ENCODE measurements at places on chromosomes 16 and 17.

- no peak for DNase-seq
These were observed 59.7 kb upstream of the ZNF469 start for GRCh38 chr16:88323041-88323440.

GRCh38 chr16:74921051-74921450 is 63.9 kb downstream of the WDR59 start:
- no peak for DNase-seq

- peak; percentile 64 for DNase-seq
These were observed 1.1 kb upstream of the SLC43A2 start for GRCh38 chr17:1629504-1630310.

DNA sequence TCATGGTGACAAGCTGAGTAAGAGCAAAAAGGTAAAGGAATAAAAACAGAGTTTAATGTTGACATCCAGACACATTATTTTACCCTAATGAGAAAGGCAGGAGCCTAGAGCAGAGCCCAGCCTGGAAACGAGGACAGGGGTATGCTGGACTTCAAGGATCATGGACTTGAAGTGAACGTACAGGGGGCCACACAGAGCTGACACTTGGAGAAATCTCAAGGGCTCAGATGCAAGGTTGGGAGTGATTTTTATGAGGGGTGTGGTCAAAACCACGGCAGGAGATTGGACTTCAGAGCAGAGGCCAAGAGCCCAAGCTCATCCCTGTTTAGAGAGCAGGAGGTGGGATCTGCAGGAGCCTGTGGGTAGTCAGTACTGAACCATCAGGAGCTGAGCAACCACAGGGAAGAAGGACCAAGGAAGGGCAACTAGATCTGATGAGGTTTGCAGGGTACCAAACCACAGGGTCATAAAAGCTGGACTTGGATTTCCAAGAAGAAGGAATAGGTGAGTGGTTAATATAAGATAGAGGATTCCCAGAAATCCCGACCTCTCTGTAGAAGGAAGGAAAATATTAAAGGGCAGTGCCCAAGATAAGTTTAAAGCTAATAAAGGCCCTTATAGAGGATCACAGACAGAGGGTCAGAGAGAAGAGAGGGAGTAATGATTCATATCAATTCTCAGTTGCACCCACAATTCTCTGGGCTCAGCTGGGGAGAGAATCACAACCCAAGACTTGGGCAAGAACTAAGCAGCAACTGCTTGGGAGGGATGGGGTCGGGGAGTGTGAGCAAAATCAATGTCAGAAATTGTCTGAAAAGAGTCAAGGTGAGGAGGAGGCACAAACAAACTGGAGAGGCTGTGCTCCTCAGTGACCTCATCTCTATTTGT is 331.7 kb downstream of the SOX9 start:
- DNase-seq: no peak

GRCh38 chr17:13070732-13071131 is 52.9 kb upstream of the ELAC2 start:
- DNase-seq: no peak

DNA sequence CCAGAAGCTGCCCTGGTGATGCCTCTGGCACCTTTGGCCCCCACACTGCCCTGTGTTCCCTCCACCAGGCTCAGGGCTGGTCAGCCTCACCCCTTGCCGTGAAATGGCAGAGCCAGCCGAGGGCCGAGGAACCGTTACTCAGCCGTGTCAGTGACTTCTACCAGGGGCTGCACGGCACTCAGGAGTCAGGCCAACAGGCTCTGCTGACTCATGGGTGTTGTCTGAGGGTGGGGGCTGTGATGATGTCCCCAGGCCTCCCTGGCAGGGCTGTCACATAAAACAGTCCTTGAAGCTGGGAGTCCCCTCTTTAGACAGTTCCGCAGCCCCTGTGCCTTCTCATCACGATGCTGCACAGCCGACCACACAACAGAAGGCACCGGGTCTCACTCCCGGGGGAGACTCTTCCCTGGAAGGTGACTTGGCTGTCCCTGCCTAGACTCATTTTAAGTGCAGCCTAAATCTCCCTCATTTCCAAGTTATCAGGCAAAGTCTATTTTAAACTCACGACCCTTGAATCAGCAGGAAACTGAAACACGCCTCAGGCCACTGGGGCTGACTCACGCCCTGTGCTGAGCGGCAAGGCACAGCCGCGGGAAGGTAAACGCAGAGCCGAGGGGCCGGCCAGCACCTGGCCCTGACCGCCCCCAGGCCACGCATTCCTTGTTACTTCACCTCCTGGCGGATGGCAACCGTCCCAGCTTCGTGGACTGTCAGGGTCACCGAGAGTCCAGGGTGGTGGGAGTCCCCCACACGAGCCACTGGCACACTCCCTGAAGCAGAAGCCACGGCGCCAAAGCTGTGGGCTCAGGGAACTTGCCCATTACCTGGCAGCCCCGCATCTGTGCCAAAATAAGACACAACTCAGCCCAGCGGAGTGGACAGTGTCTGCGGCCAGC is 102.6 kb downstream of the ZNF778 start:
- DNase-seq: peak; percentile 76

GRCh38 chr16:28915181-28915580 is 9.9 kb downstream of the RABEP2 start:
- DNase-seq: no peak

GRCh38 chr17:9090641-9091096 is 69.4 kb downstream of the NTN1 start:
- no peak for DNase-seq

DNA sequence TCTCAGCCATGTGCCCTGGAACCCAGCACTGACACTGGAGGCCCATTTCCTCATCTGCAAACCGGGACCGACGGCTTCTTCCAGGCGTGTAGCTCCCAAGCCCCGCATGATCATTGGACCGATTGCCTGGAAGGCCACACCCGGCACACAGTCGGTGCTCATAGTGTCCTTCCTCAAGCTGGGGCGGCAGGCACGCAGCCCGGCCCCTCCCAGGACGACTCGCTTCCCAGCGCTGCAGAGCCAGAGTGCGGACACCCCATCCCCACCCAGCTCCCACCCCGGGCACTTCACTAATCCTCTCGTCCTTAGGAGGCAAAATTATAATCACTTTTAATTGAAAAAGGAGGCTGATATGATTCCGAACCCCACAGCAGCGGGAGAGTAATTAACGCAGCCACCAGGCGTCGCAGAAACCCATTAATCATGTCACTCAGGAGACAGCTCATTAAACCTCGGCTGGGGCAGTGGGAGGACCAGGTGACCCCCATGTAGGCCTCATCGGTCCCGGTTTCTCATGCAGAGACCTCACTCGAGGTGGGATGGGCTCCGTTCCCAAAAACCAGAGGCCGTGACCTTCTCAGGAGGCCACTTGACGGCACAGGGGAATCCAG is 33.1 kb downstream of the ZNF469 start:
- no peak for DNase-seq

GRCh38 chr16:76976101-76976500 is 214.9 kb upstream of the MON1B start:
- no peak for DNase-seq

- DNase-seq: no peak
These were observed 1.4 kb downstream of the CARHSP1 start for GRCh38 chr16:8867216-8867931.

GRCh38 chr16:57601801-57602478 is 26.5 kb upstream of the ADGRG1 start:
- no peak for DNase-seq

DNA sequence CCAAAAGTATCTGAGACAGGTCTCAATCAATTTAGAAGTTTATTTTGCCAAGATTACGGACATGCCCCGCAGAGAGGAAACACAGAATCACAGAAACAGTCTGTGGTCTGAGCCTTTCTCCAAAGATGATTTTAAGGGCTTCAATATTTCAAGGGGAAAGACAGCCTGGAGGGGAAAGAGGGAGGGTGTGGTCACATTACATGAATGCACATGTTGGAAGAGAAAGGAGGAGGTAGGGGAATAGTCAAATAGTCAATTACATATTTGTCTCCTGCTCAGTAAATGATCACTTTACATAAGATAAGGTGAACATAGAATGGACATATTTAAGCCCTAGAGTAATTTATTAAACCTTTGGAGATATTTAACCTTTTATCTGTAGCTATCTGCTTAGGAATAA is 12.3 kb downstream of the UNC45B start:
- DNase-seq: no peak

- no peak for DNase-seq
These were observed 41.4 kb downstream of the MIS12 start for GRCh38 chr17:5527601-5528250.

DNA sequence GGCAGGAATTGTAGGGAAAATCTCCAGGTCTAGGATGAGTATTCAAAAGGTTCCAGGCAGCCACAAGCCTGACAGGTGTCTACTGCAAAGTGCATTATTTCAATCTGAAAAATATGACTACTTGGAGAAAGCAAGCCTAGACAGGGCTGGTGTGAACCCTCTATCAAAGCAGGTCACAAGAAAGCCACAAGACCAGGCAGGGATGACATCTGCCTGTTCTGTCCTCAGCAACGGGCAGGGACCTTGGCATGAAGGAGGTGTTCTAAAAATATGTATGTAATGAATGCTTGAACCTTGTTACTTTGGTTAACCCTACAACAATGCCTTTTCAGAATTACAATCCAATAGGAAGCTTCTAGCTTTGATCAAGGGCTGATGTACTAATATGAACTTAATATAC is 1.2 kb upstream of the COX6A2 start:
- DNase-seq: no peak

DNA sequence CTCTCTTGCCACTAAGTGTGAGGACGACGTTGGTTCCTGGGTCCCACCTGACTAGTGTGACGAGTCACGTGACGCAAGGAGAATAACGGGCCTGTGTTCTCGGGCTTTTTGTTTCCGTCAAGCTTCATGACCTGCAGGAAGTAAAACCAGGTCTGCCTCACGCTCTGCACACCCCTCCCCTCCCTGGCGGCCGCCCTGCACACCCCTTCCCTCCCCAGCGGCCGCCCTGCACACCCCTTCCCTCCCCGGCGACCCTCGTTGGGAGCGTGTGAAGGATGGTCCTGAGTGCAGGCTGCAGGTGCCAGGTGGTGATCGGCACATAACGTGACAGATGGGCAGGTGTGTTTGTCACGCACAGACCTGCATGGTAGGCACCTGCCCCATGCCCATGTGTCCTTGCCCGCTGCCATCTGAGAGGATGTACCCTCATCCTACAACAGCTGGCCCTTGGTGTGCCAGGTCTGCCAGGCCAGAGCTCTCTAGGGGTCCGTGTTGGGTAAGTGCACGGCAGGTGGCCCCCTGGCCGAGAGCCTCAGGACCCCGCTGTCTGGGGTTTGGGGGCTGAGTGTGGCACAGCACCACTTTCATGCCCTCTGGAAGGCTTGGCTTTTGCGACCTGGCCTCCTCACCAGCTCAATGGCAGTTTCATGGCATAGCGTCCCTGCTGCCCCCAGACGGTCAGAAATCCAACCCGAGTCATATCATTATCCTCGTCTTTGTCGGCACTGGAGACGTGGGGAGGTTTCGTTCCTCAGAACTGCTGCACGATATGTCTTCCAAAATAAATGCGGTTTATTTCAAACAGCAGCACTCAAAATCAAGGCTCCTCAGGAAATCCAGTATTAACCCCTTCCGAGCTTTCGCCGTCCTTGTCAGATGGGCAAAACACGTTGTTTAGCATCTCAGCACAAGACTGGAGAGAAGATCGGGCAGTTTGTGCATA is 191.8 kb upstream of the CHMP6 start:
- DNase-seq: no peak

- DNase-seq: no peak
These were observed 106.7 kb downstream of the FOXL1 start for GRCh38 chr16:86685076-86685475.

- no peak for DNase-seq
These were observed 56.1 kb upstream of the MED13 start for GRCh38 chr17:62121025-62121730.

GRCh38 chr16:53721017-53721416 is 17.1 kb downstream of the FTO start:
- DNase-seq: no peak

GRCh38 chr17:74758848-74759168 is 10.4 kb downstream of the NHERF1 start:
- no peak for DNase-seq

GRCh38 chr17:8420041-8420934 is 15.4 kb upstream of the NDEL1 start:
- DNase-seq: peak; percentile 37

DNA sequence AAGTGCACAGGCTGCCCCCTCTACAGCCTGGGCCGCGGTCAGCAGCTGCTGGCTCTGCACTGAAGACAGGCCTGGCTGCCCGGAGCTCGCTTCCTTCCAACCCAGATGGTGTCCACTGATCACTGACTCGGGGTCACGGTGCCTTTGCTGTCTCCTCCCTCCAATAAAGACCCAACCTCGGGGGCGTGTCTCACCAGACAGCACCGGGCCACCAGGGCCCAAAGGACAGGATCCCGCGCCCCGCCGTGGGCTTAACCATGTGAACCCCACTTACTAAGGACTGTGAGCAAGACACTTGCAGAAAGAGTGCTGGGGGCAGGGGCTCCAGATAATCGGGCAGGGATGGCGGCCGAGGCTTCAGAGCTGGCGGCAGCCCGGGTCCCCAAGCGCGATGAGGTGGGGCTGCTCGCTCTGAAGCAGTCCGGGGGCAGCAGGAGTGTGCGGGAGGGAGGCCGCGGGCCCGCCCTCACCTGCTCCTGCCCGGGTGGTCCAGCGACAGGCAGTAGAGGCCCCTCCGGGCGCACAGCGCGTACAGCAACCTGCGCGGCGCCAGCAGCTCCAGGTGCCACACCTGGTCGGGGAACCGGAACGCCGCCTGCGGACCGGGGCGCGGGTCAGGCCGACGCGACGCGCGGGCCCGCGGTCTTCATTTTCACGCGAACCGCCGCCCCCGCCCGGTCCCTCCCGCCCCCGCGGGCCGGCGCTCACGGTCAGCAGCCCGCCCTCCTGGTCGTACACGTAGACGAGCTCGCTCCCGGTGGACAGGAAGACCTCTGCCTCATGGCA is 502 bp downstream of the FAAP100 start:
- peak; percentile 70 for DNase-seq

Data from HuH-7.5 (cell line).